ENCODE measurements at places on chromosomes 11 and 22. TPM values are rescaled to one million over a fixed set of nuclear protein-coding genes. Genes with fewer than 3 reads are reported as not detected.

DNA sequence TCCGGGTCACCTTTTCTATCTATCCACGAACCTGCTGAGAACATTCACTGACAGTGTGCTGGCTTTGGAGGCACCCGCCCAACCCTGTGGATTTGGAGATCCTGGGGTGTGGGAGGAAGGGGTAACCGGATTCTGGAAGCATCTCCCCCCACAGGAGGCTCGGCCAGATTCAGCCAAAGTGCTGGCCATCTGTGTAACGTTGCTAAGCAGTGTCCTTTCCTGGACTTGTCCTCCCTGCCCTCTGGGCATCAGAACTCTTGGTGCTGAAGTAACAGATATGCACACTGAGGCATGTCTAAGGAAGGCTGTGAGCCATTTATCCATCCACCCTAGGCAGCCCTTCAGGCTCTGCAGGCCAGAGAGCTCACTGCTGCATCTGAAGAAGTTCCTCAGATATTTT is 85.7 kb downstream of the SNX19 start:
- no peak for DNase-seq

DNA sequence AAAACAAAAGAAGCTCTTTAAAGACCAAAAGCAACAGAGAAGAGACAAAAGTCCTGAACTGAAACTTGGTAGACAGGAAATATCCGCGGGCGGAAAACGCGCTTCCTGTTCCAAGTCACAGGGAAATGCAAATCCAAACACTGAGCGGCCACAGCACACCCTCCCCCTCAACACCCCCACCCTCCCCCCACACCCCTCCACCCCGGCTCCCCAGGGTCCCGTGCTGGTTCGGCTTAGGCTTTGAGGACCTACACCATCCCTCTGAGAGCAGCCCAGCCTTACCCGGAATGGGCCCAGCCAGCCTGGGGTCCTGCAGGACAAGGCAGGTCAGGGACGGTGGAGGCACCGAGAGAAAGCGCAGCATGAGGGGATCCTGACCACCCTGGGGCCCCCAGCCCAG is 160.4 kb downstream of the BRD1 start:
- DNase-seq, result no peak

Gene HTR3B
- total RNA-seq, result not detected

GRCh38 chr22:24007253-24008021 is 2.2 kb upstream of the GSTT4 start:
- DNase-seq, result no peak

Gene CHADL
- total RNA-seq, result 0.36 TPM

Data from activated T-helper 1 cell treated with anti-CD3 and anti-CD28 coated beads, Interleukin-12 subunit alpha, Interleukin-12 subunit beta, Interleukin-2, Interleukin-4 antibody, amounts not matched to agents 30 ng/mL and 10 ng/mL and 1 ng/mL, durations not matched to agents 14 hours and 24 hours and 36 hours (primary cell).